Daoy (cell line): ENCODE measurements at places on chromosomes 4 and X.
A peak's percentile ranks its signal among the peaks of the same experiment; 100 is the strongest.

DNA sequence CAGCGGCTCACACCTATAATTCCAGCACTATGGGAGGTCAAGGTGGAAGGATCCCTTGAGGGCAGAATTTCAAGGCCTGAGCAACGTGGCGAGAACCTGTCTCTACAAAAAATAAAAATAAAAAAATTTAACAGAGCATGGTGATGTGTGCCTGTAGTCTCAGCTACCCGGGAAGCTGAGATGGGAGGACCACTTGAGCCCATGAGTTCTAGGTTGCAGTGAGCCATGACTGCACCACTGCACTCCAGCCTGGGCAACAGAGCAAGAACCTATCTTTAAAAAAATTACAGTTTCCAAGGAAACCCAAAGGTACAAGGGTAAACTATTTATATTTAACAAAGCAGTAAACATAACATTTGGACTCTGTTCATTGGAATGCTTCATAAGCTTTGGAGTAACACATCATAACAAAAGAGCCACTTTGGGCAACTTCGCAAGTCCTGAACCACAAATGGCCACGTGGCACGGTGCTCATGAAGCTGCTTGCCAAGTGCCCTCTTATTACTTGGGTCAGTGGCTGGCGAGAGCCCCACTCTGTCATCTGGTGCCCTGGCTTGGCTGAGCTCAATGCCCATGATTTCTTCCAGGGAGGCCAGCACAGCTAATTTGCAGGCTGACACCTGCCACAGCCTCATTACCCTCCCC is 165.6 kb downstream of the SH3KBP1 start:
- DNase-seq = no peak

- no peak for DNase-seq
These were observed 210.1 kb downstream of the FBXW7 start for GRCh38 chr4:152325831-152326230.

DNA sequence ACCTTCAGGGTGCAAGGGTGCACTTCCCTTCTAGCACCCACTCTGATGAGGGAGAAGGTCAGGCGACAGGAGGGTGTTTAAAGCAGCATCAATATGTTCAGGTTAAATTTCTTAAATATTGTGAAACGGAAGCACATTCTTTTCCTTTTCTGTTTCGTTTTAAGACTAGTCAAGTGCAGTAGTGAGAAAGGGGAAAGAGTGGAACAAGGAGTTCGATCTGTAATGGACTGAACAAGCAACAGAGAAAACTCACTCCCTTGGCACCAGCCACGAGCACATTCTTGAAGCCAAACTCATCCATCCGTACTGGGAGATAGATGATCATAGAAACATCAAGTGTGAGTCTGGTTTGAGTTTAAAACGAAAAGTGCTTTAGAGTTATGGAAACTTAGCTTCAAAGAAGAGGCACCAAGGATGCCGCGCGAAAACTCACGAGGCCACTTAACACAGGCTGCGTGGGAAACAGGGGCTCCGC is 815 bp downstream of the FAM53A start:
- peak; percentile 71 for DNase-seq

DNA sequence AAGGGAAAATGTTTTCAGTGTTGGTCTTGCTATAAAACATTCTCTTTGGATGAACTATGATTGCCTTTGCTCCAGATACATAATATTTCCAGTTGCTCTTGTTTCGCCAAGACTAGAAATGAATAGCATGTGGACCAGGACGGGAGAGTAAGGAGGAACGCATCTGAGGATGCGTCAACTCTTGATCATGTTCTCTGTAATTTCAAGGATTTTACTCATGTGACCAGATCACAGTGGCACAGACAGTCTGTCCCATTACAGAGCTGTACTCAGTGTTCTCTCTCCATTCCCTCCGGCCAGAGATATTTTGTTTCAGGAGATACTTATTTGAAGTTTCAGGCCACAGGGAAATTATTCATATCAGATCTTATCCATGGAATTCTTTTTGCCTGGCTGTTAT is 266.6 kb downstream of the MID1IP1 start:
- no peak for DNase-seq

DNA sequence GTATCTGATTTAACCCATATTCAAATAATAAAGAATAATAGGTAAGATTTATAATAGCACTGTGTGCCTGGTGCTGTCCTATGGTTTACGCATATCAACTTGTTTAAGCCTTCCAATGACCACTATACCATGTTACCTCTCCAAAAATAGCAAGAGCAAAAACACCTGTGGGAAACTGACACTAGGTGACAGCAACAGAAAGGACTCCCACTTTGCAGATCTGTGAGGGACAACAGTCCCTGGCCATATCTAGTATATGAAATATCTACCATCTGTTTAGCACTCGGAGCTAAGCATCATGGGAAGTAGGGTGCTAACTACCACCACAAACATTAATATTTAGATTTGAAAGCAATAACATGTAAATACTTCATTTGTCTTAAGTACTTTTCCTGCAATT is 55.7 kb upstream of the TXK start:
- DNase-seq = no peak

- peak; percentile 12 for DNase-seq
These were observed 1.1 kb upstream of the AP1S2 start for GRCh38 chrX:15855568-15856221.

- peak; percentile 17 for DNase-seq
These were observed 12.6 kb downstream of the CA5B start for GRCh38 chrX:15750611-15751154.

GRCh38 chrX:70421618-70422017 is 1.5 kb upstream of the GDPD2 start:
- DNase-seq = no peak

- DNase-seq = no peak
These were observed 234.4 kb upstream of the GPC4 start for GRCh38 chrX:133649651-133650050.

DNA sequence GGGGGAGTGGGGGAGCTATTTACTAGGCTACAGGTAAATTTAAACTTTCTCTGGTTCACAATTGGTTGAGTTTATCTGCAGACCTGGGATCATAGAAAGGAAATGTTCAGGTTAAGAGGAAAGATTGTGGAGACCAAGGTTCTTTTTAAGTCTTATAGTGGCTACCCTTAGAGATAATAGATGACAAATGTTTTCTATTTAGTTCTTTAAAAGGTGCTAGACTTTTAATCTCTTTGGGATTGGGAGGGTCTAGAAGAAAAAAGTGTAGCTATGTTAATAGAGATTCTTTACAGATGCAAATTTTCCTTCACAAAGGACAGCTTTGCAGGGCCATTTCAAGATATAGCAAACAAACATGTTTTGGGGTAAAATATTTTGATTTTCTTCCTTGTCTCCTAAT is 76.0 kb downstream of the TEX13C start:
- DNase-seq = no peak

DNA sequence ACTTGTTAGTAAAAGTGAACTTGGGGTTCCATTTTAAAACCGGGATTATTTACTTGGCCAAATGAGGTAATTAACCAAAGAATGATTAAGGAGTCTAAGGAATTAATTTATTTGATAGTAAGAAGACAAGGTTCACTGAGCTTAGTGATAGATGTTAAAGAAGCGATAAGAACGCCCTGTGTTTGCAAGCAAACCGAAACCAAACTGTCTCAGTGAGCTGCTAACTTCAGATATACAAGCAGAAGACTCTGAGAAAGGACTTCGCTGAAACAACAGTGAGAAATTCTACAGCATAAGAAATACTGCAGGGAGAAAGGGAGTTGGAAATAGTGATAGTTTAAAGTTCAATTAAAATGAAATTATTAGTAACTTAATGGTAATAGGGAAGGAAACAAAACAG is 37.6 kb upstream of the SHISA3 start:
- DNase-seq = no peak

DNA sequence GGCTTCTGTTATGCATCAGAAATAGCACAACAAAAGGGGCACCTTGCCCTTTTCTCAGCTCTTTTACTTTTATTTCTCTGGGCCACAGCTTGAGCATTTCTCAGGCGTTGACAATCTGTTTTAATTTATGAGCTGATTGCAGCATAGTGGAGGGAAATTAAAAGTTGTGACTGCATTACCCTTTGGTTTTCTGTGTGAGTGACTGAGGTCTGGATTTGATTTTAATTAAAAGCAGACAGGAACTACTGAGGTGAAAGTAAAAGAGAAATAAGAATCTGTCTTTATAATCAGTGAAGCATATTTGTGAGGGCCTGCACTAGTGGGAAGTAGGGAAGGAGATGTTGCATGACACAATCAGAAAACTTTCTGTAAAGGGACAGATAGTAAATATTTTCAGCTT is 43.4 kb upstream of the GEMIN8 start:
- no peak for DNase-seq

GRCh38 chrX:149760965-149761364 is 12.9 kb upstream of the HSFX1 start:
- DNase-seq = no peak

GRCh38 chrX:152313529-152314302 is 137.4 kb downstream of the GABRA3 start:
- DNase-seq = peak; percentile 61

- DNase-seq = no peak
These were observed 9.6 kb upstream of the NAF1 start for GRCh38 chr4:163175971-163176958.

DNA sequence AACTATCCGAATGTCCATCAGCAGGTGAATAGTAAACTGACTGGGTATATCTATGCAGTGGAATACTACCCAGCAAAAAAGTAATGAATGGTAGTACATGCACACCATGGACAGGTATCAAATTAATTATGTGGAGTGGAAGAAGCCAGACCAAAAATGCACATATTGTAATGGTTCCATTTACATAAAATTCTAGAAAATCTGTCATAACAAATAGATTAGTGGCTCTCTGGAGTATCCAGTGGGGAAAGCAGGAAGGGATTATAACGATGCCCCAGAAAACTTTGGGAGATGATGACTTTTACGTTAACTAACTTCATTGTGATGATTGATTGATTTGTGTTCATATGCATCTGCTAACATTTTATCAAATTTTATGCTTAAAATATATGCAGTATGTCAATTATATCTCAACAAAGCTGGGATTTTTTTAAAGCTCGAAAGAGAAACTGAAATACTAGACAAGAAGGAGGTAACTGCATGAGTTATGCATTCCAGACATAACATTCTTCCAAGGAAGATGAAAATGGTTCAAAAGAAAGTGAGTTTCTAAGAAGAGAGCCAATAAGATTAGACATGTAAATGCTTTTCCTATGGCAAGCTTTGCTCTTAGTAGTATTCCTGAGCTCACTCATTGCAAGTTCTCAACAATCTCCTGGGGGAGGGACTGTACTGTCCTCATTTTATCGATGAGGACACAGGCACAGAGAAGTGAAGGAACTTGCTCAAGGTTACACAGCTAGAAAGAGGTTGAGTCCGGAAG is 58.6 kb upstream of the MSX1 start:
- no peak for DNase-seq

DNA sequence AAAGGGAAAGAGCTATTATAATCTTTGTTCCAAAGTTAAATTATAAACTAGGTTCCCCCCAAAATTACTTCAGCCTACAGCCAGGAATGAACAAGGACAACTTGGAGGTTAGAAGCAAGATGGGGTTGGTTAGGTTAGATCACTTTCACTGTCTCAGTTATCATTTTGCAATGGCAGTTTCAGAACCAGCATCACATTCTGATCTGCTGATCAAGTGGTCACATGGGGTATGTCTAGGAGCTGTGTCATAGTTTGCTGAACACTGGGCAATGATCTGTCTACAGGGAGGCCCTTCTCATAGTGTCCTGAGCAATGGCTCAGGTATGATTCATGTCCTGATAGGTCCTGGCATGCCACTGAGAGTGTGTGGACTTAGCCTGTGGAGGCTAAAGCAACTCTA is 41.6 kb upstream of the XIAP start:
- DNase-seq = peak; percentile 38

DNA sequence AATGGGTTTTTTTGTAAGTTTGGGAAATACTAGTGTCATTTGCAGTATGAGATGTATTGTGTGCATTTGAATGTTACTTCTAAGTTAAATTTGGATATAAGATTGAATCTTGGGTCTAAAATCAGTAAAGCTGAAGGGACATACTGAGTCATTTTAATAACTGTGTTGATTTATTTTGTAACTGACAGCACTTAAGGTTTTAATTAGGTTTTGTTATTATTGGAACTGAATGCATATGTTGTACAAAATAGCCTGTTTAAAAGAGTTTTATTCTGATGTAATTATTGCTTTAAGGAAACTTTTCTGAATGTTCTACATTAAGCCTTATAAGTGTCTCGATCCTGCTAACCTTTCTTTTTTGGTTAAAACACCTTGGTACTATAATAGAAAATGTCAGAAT is 396.6 kb downstream of the MAPK10 start:
- no peak for DNase-seq

DNA sequence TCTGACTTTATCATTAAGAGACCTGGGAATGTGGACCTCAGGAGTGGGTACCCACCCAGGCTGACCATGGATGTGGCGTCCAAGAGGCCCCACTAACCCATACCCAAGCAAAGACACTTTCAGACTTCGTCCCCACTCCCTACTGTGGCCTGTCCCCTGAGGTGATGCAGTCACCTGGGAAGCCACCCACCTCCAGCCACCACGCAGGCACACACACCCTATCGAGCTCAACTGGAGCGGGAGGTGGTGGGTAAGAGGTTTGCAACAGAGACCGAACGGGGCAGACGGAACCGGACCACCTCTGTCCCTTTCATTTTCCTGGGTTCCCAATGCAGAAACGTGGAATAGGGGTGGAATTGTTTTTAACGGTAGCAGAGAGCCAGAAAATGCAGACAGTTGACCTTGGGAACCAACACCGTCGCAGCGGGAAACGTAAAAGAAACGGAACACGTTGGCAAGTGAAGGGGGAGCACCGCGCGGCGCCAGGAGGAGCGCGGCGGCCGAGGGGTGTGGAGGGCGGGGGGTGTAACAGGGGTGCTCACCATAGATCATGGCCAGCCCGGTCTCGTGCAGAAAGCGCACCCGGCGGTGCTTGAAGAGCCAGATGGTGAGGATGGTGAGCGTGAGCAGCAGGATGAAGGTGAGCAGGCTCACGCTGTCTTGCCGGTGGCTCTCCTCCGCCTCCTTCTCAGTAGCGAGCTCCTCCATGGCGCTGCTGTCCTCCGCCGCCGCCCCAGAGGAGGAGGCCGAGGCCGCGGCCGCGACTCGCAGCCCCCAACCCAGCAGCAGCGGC is 559 bp downstream of the SLC9A7 start:
- peak; percentile 28 for DNase-seq

GRCh38 chrX:42602136-42602535 is 175.8 kb downstream of the PPP1R2C start:
- no peak for DNase-seq

- DNase-seq = no peak
These were observed 6.3 kb upstream of the USP53 start for GRCh38 chr4:119206178-119206577.

DNA sequence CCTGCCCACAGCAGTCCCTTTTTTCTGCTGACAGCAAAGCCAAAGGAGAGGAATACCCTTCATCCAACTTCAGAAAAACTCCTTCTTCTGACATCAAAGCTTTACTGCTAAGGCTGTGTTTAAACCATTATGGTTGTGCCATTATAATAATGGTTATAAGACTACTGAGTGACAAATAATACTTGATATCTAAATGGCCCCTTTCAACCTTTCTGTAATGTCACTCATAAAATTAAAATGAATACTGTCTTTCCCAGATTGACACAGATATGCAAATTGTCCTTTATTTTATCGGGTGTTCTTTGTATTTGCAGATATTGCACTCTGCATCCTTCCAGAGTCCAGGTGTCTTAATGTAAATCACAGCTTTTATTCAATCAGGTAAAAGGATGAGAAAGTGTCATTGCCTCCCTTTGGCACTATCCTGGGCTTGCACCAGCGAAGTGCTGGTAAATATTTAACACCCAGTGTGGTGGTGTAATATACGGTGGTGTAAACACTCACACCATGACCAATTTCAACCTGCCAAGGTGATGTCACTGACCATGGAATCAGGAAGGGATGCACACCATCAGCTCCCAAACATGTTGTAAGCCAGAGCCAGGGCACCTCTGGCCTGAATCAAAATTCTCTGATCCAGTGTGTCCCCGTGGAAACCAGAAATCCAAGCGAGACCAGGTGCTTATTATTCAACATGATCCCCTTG is 139.4 kb upstream of the TENM3 start:
- no peak for DNase-seq
